Muscle of back (tissue), 13 donors: ENCODE measurements at places on chromosomes 1 and 21. TPM values are rescaled to one million over a fixed set of nuclear protein-coding genes. Genes with fewer than 3 reads are reported as not detected.
A peak's percentile ranks its signal among the peaks of the same experiment; 100 is the strongest.

- no peak for DNase-seq
Observed at GRCh38 chr21:42308161-42308913, 6.9 kb downstream of the TFF3 start.

DNA sequence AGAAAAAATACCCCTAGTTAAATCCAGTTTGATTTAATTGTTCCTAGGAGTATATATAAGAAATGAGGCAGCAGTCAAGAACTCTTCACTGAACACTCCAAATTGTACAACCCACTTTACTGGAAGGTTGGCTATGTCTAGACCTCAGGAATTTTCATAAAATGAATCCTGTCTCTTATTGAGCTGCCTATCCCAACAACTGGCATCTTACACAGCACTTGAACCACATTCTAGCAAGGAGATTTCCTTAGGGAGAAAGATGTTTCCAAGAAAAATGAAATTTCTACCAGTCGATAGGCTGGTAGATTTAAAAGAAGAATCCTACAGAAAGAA lies 16.3 kb downstream of the RNF19B start:
- DNase-seq = no peak

DNA sequence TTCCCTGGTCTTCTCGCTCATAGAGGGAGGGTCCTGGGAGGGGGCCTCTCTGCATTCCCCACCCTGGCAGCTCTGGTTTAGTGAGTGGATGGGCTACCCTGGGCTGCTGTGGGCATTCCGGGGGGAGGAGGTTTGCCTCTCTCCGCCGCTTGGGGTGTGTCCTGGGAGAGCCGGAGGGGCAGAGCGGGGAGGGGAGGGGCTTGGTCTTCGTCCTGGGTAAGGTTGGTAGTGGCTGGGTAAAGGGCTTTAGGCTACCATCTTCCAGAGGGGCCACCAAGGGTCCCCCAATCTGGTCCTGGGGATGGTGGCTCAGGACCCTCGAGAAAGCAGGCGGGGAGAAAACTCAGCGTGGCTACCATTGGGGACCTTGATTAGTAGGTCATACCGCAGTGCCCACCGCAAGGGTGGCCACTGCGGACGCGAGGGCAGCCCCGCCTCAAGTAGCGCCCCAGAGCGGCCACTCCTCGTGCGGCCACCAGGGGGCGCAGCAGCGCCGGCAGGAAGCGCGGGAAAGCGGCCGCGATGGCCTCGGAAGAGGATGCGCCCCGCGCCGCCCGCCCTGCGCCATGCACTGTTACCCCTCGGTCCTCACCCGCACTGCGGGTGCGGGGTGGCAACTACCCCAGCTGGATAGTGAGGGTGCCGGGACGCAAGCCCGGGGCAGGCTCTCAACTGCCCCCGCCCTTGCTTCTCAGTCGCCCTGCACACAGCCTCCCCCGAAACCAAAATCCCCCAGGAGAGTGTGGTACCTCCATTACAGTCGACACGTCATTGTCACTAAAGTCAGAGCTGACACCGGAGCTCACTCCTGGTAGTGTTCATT lies 44.1 kb upstream of the SLC25A33 start:
- peak; percentile 70 for DNase-seq

- DNase-seq = no peak
Observed at GRCh38 chr1:247491328-247491727, 33.4 kb upstream of the OR2B11 start.

- DNase-seq = no peak
Observed at GRCh38 chr1:43434256-43434655, 19.5 kb downstream of the HYI start.

DNA sequence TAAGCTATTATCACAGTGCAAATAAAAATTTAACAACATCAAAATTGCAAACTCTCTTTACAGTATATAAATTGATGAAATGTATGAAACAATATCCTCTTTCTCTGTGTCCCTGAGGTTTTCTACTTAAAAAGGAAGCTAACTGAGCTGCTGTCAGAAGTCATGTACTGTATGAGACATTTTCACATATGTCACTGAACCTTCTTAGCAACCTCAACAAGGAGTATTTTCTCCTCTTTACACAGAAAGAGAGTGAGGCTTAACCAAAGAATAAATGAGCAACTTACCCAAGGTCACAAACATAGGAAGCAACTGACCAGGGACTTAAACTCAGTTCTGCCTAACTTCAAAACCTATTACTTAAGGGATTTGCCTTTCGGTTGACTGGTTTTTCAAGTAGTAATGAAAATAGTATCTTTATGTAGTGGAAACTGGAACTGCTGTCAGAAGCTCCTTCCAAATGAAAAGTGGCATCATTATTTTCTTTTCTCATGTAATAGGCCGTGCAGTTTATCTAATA lies 288.9 kb downstream of the LRRIQ3 start:
- DNase-seq = no peak

- DNase-seq = peak; percentile 75
Observed at GRCh38 chr1:113912594-113913311, 7.6 kb downstream of the DCLRE1B start.

GRCh38 chr1:22888320-22889075 lies 84.2 kb downstream of the LACTBL1 start:
- no peak for DNase-seq

DNA sequence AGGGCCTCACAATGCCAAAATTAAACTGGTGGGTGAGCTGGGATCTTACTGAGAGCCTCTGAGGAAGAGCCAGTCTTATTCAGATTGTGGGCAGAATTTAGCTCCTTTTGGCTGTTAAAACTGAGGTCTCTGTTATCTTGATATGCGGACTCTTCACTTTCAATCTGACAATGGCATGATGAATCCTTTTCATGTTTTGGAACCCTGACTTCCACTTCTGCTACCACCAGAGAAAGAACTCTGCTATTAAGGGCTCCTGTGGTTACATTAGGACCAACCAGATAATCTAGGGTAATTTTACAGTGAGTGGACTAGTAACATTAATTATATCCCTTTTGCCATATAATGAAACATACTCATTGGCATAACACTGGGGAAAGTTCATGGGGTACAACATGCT lies 219.0 kb downstream of the LRRIQ3 start:
- no peak for DNase-seq

GRCh38 chr1:41622859-41623732 lies 138.6 kb upstream of the EDN2 start:
- DNase-seq = no peak

CELA3B gene
- polyA plus RNA-seq = not detected

NHLH1 gene
- polyA plus RNA-seq = 0.55 TPM

LCE2B gene
- not detected for polyA plus RNA-seq

CROCC gene
- 28.7 TPM for polyA plus RNA-seq

SEC16B gene
- 6.2 TPM for polyA plus RNA-seq

GFI1 gene
- polyA plus RNA-seq = 0.13 TPM

SLC2A1 gene
- polyA plus RNA-seq = 20.0 TPM

CHRM3 gene
- polyA plus RNA-seq = 2.3 TPM
